ENCODE measurements at places on chromosomes 12 and 14. TPM values are rescaled to one million over a fixed set of nuclear protein-coding genes. Genes with fewer than 3 reads are reported as not detected.

GRCh38 chr14:22885975-22886374 is 3.0 kb downstream of the REM2 start:
- H3K27ac ChIP-seq = peak overlapping the region; percentile 91
- peaks cover 36% of the 10 kb centered on the region for H3K4me1 ChIP-seq
- DNase-seq = no peak

DNA sequence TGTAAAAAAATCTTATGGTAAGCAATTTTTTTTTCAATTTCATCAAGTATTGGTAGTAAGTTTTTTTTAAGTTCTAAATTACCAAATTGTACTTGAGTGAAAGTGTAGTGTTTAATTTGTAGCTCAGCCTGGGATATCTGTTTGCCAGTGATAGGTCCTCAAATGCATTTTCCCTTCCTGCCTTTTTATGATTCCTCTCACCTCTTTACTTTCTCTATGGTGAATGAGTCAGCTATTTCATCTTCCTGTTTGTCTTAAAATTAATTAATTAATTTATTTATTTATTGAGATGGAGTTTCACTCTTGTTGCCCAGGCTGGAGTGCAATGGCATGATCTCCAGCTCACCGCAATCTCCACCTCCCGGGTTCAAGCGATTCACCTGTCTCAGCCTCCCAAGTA is 10.6 kb downstream of the SRP54 start:
- H3K27me3 ChIP-seq = no peaks in the 10 kb centered on the region
- no peaks in the 10 kb centered on the region for H3K36me3 ChIP-seq
- H3K27ac ChIP-seq = no peak overlapping the region
- H3K4me1 ChIP-seq = no peaks in the 10 kb centered on the region
- no peak overlapping the region for H3K4me3 ChIP-seq

DNA sequence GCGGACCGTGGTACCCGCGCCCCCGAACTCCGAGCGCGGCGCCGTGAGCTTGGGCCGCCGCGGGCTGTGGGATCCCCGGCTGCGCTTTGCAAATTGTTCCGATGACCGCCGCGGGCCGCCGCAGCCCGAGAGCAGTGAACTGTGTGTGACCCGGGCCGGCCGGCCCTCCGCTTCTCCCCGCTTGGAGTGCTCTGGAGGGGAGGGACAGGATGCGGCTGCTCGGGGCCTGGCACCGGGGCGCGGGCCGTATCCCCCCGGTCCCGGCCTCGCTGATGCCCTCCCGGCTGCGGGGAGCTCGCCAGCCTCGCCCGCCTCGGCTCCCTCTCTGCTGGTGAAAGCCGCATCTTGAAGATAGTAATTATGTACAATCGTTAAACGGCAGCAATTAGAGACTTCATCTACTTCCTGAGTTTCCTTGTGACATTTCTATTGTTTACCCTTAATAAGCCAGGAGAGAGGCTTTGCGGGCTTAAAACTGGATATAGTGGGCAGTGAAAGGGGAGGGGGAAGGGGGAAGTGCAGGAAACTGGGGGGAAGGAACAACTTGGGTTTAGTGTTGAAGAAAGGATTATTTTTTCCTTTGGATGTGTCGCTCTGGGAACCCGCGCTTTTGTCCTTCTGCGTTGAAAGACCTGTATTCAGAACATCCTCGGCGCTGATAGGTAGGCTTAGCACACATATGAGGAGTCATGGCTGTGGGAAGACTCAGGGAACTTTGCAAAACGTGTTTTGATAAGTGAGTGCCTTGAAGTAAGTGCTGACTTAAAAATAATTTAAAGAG is 1.2 kb downstream of the PELI2 start:
- DNase-seq = peak; percentile 61
- peak overlapping the region; percentile 85 for H3K27ac ChIP-seq
- peak overlapping the region; percentile 64 for H3K4me3 ChIP-seq
- peaks cover 11% of the 10 kb centered on the region for H3K4me1 ChIP-seq
- H3K36me3 ChIP-seq = no peaks in the 10 kb centered on the region

The DHH gene
- not detected for polyA plus RNA-seq

Data from hepatocyte (in vitro differentiated cells).